ENCODE measurements at places on chromosomes 5 and 9.

- peak; percentile 2 for DNase-seq
These were observed 107.3 kb downstream of the ZDHHC21 start for GRCh38 chr9:14585730-14586473.

DNA sequence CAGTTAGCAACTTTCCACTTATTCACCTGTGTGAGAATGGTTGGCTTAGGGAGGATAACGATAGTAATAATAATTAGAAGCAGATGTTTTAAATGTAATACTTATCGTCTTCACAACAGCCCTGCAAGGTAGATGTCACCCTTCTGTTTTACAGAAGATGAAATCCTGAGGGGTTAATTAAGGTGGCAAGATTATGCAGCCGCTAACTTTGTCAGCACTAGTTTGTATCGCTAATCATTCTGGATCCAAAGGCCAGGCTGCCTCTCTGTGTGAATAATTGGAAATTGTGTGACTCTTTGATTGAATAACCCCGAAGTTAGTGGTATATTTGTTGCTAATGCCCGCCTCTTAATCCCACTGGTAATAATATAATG lies 635 bp downstream of the IFT74 start:
- DNase-seq: no peak

GRCh38 chr5:139912804-139913203 lies 117.2 kb downstream of the PSD2 start:
- no peak for DNase-seq

GRCh38 chr9:106745457-106745856 lies 117.5 kb upstream of the ZNF462 start:
- no peak for DNase-seq

GRCh38 chr9:14192556-14192955 lies 121.4 kb downstream of the NFIB start:
- DNase-seq: no peak

DNA sequence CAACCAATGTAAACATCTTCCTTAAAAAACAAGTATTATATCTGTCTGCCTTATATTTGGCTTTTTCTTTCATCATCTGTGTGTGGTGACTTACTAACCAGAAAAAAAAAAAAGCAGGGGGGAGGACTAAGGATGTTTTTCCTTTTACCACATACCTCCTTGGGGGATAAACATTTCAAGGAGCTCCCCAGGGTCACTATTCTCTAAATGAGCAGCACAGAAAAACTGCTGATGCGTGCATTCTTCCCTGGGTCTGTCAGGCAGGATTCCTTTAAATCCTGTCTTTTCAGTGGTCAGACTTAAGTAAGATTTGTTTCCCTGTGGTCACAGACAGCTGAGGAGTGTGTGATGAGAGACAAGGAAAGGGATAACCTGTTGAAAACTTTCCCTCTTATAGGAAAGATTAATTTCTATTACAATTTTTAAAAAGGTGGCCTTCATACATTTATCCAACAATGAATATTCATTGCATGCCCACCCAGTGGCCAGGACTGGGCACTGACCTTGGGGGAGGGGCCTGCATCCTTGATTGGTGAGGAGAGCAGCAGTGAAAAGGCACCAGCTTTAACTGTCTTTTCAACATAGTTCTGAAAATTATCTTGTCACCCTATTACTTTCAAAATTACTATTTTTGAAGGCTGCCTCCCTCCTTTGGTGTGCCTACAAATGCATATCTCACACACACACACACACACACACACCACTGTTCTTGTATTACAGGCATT lies 123.1 kb downstream of the TLE4 start:
- no peak for DNase-seq
